Hepatocyte (in vitro differentiated cells): ENCODE measurements at places on chromosomes 7 and 10.

GRCh38 chr7:127789031-127789430 lies 137.0 kb downstream of the SND1 start:
- DNase-seq = no peak

GRCh38 chr7:80630608-80631405 lies 7.6 kb upstream of the CD36 start:
- DNase-seq = peak; percentile 32

DNA sequence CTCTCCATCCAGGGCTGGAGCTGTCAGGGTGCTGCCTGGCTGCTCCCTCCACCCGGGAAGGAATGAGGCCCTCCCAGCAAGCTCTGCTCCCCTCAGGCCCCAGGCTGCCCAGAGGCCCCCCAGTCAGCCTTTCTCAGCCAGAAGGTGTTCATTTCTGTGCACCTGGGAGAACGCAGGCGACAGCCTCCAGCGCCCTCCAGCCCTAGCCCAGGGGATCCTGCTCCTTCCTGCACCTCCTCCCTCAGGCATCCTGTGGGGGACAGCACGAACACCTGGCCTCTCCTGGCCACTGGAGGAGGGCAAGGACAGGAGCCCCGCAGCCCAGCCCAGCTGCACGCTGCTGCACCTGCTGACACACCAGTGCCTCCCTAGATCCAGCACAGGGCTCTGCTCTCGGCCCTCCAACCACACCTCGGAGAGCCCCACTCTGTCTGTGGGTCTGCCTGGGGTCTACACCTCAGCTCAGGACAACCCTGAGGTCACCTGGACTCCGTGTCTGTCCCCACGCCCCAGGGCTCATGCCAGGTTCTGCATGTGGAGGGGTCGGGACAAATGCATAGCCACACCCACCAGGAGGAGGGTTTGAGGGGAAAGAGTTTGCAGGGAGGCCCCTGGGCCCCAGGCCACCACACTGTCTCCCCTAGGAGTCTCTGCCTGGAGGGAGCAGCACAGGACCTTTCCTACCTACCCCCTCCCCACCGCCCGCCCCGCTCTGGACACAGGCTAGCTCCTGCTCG lies 7.4 kb upstream of the PWWP2B start:
- DNase-seq = peak; percentile 40

GRCh38 chr7:149471289-149471953 lies 10.6 kb upstream of the ZNF777 start:
- DNase-seq = no peak

GRCh38 chr7:25389489-25390106 lies 161.3 kb upstream of the NPVF start:
- DNase-seq = peak; percentile 69

DNA sequence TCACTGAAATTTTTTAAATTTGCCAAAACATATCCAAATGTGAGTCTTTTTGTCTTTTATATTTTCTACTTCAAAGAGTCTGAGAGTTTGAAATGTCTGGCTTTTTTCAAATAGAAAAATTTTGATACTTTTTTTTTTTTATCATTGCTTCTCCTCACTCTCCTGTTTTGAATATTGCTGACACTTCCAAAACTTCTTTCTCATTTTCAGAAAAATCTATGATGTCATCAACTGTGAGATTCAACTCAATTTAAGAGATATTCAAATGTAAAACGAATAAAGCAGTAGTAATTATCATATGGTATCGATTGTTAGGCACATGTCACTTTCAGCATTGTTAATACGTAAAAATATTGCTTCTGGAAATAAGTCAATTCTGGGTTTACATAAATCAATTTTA lies 505.8 kb upstream of the STEAP1 start:
- no peak for DNase-seq

GRCh38 chr10:60281792-60282353 lies 107.8 kb downstream of the ANK3 start:
- no peak for DNase-seq

DNA sequence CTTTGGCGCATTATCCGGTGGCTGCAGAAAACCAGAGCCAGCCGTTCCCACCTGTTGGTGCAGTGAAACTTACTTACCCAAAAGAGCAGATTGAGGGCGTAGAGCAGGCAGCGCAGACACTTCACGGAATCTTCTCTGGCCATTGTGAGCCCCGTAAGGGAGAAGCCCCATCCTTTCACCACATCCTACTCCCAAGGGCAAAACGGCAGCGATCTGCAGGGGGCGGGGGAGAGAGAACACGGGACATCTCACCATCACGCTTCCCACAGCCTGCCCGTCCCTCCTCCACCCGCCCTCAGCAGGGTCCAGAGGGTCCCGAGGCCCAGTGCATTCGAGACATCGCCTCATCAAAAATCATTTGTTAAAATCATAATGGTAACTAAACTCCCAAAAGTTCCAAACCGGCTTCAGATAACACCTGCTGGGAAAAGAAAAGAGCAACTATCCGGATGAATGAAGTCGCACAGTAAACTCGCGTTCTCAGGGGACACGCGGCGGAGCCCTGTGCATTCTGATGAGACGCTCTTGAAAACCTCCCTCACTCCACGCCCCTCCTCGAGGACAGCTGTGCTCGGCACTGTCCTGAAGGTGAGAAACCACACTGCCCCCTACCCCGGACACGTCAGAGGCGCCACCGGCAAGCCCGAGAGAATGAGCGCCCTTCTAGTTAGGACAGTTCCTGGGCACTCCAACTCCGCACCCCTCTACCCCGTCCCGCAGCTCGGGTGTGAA lies 1.2 kb downstream of the TSPAN12 start:
- DNase-seq = peak; percentile 63

GRCh38 chr10:110527731-110528171 lies 30.0 kb downstream of the DUSP5 start:
- DNase-seq = no peak
